Fibroblast of skin of back (primary cell): ENCODE measurements at places on chromosomes 5 and 9.

DNA sequence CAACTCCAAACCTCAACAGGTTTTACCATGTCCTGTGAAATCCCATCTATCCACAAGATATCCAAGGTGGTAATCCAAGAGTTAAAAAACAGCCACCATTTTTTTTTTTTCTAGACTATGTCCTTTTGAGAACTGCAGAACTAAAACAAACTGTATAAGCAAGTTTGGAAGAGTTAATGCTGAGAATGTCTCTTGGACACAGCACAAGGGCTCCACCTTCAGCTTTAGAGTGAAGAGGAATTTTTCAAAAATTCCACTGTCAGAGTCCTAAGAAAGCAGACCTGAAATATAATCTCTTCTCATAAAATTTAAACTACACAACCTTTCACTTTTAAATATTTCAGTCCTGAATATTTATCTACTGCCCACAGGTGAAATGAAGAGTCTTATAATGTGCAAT lies 167.8 kb upstream of the CCNG1 start:
- peak; percentile 7 for DNase-seq

DNA sequence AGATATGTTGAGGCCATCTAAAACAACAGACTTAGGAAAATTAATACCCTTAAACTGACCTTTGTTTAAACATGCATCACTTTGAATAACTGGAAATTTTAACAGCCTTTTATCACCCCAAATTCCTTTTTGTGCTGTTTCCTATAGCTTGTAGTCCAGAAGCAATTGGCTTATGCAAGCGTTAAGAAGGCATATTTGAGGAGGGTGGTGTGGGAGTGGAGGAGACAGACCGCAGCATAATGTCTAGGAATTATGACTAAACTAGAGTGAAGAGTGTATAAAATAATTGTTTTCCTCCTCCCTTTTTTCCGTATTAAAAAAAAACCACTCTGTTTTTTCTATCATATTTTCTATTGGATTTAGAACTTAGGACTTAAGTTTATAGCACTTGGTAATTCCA lies 51.8 kb upstream of the MPDZ start:
- no peak for DNase-seq

- peak; percentile 99 for DNase-seq
Observed at GRCh38 chr9:76926324-76926741, 20.4 kb upstream of the PRUNE2 start.

GRCh38 chr5:178221853-178222252 lies 10.7 kb downstream of the PHYKPL start:
- DNase-seq: no peak

DNA sequence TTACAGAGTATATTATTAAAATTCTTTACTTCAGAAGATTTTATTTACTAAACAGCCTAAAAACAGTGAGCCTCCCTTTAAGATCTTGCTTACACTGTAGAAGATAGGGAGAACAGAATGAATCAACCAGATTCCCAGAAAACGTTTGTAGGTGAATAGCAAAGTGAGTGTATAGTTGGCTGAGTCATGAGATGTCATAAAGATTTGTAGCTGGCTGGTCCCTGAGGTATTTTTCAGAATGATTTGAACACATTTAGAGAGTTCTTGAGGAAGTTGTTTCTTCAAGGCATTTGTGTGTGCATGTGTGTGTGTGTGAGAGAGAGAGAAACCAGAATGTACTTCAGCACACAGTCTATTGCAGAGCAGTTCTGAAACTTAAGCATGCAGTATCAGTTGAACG lies 159.4 kb upstream of the PRR16 start:
- peak; percentile 71 for DNase-seq

- DNase-seq: no peak
Observed at GRCh38 chr9:20552874-20553557, 69.3 kb downstream of the MLLT3 start.

- DNase-seq: no peak
Observed at GRCh38 chr9:125632321-125633115, 74.5 kb downstream of the MAPKAP1 start.

DNA sequence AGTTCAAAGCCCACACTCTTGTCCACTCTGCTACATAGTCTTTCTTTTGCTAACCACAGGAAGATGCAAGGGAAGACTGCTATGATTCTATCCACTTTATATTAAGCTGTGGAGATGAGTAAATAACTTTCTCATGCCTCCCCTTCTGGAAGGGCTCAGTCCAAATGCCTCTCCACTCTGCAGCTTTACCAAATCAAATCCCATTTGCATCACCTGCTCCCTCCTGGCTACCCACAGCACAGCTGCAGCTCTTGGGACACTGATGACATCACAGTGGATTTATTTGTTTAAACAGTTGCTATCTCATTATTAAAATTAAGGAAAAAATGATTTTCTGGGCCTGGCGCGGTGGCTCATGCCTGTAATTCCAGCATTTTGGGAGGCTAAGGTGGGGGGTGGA lies 1544.9 kb upstream of the WWC1 start:
- no peak for DNase-seq

DNA sequence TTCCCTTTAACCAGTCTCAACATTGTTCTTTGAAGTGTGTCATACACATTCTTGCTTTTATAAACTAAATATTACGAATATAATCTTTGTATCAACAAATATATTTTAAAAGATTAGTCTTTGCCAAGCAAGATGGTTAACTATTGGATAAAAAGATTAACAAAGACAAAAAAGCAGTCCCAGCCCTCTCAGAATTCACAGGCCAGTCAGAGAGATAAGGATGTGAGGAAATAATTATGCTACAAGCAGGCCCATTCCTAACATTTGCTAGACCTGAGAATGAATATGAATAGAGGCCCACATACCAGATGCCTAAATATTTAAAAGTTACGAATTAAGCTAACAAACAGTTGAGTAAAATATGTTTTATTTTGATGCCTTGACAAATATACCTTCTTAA lies 457.7 kb downstream of the CETN3 start:
- DNase-seq: no peak

DNA sequence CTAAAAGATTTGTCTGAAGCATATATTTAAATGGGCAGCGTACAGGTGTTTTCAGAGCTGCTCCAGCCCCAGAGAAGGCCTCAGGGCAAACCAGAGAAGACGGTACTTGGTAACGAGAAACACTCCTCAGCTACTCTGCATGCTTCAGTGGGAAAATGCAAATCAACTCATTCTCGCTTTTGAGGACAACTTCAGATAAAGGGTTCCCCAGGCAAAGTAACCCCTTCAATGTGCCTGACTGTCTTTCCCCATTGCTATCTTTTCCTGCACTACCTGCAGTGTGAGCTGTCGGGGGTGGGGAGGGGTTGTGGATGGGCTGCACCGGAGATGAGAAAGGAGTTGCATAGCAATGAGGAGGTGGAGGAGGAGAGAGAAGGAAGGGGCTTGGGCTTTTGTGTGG lies 339.7 kb upstream of the CLINT1 start:
- DNase-seq: no peak

GRCh38 chr5:172086194-172086975 lies 79.9 kb upstream of the FBXW11 start:
- DNase-seq: no peak

DNA sequence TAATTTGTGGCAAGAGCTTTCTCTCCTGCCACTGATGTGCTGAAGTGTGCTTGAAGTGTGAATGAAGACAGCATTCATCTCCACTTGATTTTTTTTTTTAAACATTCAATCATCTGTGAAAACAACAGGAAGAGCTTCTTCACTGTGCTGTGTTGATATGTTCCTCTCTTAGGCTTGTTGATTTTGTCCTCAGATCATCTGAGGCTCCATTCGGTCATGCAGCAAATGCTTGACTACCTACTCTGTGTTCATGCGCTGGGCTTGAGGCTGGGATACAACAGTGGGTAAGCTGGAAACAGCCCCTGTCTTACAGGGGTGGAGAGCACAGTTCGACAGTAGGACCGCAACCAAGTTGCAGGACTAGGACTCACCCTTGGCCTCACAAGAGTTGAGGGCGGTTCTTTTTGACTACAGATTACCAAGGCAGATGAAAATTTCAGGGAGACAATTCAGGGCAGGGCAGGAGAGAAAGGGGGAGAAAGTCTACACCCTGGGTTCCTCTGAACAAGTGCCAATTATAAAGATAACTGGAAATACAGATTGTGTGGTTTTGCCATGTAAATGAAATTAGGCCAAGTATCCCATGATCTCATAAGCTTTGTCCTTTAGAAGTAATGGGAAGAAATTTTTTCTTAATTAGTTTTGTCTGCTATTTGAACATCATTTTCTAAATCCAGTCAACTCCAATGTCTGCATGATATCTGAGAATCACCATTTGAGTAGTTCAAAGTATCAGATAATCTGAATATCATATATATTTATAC lies 31.0 kb upstream of the F2R start:
- DNase-seq: no peak

GRCh38 chr9:65400886-65401285 lies 115.9 kb upstream of the FOXD4L5 start:
- no peak for DNase-seq

DNA sequence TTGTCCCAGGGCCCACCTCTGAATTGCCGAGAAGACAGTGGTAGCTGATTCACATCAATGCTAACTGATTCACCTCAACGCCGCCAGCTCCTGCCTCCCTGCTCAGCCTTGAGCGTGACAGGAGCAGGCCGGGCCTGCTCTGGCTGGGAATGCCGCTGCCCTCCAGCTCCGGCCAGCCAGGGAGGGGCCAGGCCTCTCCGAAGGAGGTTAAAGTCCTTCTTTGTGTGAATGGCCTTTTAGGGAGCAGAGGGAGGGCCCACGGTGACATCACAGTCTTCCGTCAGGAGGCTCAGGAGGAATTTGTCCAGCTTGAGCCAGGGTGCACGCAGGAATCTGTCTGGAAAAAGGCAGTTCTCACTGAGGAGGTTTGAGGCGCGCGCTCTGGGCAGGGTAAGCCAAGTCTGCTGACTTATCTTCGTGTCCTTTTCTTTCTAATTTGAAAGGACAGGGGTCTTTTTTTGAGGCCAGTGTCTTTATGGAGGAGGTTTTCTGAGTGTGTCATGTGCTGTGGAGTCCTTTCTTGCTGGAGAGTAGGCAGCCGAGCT lies 82.7 kb downstream of the C9orf152 start:
- DNase-seq: peak; percentile 87

DNA sequence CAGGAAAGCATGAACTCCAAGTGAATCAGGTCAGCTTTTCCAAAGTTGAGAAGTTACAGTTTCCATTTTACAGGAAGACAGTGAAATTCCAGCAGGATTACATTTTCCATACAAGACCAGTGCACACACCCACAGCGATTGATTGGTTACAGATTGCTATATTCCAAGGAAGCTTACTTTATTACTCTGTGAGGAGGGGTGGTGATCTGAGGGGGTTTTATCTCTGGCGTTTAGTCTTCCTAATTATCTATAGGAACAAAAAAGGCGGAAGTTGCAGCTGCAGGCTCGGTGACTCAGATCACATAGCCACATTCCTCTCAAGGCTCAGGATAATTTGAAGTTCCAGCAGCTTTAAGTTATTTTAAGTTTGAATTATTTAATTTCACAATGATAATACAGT lies 450.4 kb upstream of the NMUR2 start:
- peak; percentile 41 for DNase-seq

DNA sequence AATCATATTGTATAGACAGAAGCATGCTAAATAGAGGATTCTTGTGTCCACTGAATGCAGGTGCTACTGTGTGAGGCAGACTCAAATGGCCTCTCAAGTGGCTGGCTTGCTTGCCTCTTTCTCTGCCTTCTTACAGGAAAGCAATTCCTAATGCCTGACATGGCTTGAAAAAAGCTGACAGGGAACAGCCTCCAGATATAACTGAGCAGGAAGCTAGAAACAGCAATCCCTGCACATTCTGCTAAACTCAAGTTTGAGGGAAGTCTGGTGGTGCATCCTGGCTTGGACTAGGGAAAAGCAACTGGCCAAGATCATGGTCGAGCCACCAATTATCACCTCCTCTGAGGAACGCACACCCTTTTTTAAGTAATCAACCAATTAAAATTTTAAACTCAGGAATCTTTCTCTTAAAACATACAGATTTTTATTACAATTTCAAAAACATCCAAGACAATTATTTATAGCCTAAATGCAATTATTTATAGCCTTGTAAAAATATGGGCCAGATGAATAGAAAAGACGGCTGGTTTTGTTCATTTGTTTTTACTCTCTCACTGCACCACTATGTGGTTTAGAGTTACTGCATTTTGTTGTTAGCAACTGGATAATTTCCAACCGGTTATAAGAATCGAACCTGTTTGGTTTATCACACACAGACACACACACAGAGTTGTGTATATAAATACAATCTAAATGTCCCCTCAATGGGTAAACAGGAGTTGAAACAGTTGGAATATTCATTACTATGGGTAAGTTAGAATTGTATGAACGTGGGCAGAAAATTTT lies 290.9 kb upstream of the ANKRD55 start:
- no peak for DNase-seq

- DNase-seq: no peak
Observed at GRCh38 chr9:124448019-124448418, 2.2 kb upstream of the ADGRD2 start.

GRCh38 chr5:136094189-136094912 lies 38.3 kb upstream of the SMAD5 start:
- DNase-seq: no peak

DNA sequence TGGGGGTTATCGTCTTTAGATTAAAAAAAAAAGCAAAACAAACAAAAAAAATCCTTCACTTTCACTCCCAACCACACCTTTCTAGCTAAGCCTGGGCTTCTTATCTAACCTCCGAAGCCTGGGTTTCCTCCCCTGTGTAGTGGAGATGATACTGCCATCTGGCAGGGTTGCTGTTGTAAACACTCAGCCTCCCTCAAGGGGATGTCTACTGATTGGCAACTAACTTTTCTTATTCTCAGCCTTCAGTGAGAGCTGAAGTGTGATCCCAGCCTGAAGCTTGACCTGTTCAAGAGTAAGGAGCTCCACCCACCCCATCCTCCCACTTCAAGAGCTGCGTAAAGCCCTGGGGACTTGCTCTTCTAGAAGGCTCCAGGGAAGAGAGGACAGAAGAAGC lies 21.5 kb upstream of the WWC1 start:
- DNase-seq: peak; percentile 8

- DNase-seq: no peak
Observed at GRCh38 chr9:109872901-109873300, 92.9 kb downstream of the PALM2AKAP2 start.

DNA sequence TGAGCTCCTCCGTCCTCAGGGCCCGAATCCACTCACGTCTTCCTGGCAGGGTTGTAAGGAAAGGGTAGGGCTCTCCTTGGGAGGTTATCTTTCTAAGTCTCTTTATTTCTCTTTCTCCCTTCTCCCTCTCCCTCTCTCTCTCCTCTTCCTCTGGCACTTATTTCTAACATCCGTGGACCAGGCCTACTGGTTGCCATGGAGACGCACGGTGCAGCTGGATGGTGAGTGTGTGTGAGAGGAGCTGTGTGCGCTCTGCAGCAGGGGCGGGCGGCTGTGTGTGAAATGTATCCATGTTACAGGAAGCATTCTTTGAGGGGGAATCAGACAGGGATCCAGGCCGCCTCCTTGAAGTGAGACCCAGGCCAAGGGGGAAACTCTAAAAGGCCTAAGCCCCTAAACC lies 32.2 kb downstream of the PCDH1 start:
- DNase-seq: peak; percentile 80
